ENCODE measurements at places on chromosomes 1 and 21.
A peak's percentile ranks its signal among the peaks of the same experiment; 100 is the strongest.

- DNase-seq = no peak
These were observed 82.3 kb downstream of the LTN1 start for GRCh38 chr21:28910280-28910887.

DNA sequence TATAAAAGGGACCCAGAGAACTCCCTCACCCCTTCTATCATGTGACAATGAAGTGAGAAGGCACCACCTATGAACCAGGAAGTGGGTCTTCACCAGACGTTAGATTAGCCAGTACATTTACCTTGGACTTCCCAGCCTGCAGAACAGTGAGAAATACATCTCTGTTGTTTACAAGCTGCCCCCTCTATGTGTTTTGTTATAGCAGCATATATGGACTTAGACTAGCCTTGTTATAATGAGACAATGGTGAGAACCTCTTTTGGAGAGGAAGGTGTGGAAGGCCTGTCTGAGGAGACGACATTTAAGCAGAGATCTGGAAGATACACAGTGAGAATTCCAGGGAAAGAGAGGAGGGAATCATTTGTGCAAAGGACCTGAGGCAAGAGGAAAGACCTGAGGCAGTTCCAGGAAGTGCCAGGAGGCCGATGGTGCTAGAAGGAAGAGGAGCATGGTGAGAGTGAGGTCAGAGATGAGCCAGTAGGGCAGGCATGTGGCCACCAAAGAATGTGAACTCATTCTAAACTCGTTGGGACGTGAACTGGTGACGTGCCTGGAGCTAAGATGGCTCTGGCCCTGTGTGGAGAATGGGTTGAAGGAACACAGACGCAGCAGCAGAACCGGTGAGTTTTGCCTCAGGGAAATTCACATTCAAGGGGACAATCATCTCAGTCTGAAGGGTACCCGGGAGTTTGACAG is 98.9 kb upstream of the IRF2BP2 start:
- no peak for DNase-seq

GRCh38 chr1:202815120-202815519 is 4.4 kb downstream of the PCAT6 start:
- DNase-seq = no peak

DNA sequence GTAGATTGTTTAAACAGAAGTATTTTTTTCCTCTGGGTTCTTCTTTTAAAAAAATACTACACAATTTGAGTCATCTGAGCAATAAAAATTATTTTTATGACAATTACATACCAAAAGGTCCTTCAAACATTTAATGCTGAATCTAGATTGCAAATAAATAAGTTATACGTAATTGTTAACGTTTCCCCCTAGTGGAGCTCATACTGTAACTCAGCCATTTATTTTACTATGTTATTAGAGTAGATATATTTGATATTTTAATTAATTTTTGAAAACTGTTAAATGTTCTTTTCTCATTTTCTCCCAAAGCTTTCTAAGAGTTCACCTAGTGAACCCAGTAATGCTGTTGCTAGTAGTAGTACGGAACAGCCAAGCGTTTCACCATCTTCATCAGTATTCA is 33.5 kb downstream of the ZMYM1 start:
- peak; percentile 24 for DNase-seq

- DNase-seq = no peak
These were observed 6.6 kb upstream of the NTPCR start for GRCh38 chr1:232943679-232944252.

DNA sequence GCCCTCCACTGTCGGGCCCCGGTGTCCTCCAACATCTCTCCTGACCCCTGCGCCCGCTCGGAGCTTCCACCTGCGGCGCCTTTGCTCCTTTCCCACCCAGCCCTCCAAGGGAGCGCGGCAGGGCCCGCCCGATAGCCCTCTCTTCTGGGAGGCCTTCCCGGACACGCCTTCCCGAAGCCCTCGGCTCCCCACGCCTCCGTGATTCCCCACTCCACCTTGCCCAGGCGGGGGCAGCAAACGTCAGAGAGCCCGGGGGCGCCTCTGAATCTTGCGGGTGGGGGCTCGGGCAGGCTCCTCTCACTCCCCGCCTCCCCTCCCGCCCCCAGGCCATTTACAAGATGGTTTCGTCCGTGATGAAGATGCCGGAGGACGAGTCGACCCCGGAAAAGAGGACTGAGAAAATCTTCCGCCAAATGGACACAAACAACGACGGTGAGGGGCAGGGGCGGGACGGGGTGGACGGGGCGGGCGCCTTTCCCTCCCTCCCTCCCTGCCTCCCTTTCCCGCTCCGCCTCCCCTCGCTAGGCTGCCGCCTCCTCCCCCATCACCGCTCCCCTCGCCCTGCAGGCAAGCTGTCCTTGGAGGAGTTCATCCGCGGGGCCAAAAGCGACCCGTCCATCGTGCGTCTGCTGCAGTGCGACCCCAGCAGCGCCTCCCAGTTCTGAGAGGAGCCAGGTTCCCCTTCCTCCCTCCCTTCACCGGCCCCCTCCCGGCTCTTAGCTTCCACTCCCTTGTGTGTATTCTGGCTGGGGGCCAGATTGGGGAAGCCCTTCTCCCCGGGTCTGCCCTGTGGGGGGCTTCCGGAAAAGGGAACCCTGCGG is 7.1 kb downstream of the HPCA start:
- no peak for DNase-seq

DNA sequence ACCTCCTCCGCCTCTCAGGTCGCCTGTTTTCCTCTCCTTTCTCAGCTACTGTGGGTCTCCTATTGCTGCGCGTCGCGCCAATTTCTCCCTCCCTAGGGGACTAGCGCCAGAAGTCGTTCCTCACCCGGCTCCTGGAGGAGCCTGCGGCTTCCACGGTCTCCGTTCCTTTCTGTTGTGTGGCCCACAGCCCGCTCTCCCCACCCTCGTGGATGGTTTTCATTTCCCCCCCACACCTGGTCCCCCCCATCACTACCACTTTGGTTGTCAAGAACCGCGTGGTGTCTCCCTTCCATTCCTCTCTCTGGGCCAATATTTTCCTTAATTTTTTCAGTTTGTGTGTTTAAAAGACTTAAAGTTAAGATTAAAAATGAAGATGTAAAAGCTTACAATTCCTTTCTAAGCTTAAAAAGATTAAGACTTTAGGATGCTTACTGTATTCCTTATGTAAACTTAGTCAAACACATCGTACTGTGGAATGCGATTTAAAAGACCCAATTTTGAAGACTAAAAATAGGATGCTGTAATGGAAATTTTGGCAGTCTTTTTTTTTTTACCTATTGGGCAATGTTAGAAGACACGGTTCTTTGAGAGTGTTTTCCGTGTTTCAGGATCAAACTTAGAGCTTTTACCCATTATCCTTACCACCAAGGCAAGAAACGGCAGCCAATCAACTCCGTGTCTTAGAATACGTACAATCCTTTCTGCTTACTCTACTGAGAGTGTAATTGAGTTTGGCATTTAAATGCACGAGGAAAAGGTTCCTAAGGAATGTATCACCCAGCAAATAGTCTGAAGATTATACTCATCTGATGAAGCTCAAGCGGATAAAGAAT is 773 bp downstream of the CNST start:
- DNase-seq = peak; percentile 81

GRCh38 chr1:118323246-118323645 is 138.2 kb upstream of the SPAG17 start:
- no peak for DNase-seq

- no peak for DNase-seq
These were observed 304.0 kb downstream of the DUSP10 start for GRCh38 chr1:221437926-221438325.

- no peak for DNase-seq
These were observed 218.7 kb downstream of the TM2D1 start for GRCh38 chr1:61506236-61506635.

- no peak for DNase-seq
These were observed 243.4 kb downstream of the TRABD2B start for GRCh38 chr1:47753808-47754207.

All from cardiac muscle cell (in vitro differentiated cells and primary cell).